T-helper 2 cell treated with Interferon-gamma antibody and Interleukin-4, amounts not matched to agents 100 ng/mL and 5 ng/mL, for 36 hours (primary cell): ENCODE measurements at places on chromosomes 6 and 20. TPM values are rescaled to one million over a fixed set of nuclear protein-coding genes. Genes with fewer than 3 reads are reported as not detected.

ACTL10 gene
- total RNA-seq, result 2.9 and 3.0 TPM in 2 replicates

KHDC1L gene
- total RNA-seq, result 0.32 TPM in 1 of 2 replicates, not detected in the other

ARMH2 gene
- total RNA-seq, result 0.61 and 1.4 TPM in 2 replicates

ADIG gene
- total RNA-seq, result not detected in 2 replicates

ULBP1 gene
- 0.27 and 0.39 TPM in 2 replicates for total RNA-seq

ZNF341 gene
- total RNA-seq, result 6.4 and 6.6 TPM in 2 replicates

NNAT gene
- not detected in 2 replicates for total RNA-seq

ZBTB12 gene
- 2.8 TPM in 2 replicates for total RNA-seq

VSX1 gene
- total RNA-seq, result not detected in 2 replicates
